Kasumi-1 (cell line): ENCODE measurements at places on chromosomes 12 and 14.

GRCh38 chr14:71113376-71113775, 206.1 kb downstream of the PCNX1 start:
- DNase-seq = no peak

- DNase-seq = no peak
These were observed 29.7 kb downstream of the RAD9B start for GRCh38 chr12:110531741-110532333.

DNA sequence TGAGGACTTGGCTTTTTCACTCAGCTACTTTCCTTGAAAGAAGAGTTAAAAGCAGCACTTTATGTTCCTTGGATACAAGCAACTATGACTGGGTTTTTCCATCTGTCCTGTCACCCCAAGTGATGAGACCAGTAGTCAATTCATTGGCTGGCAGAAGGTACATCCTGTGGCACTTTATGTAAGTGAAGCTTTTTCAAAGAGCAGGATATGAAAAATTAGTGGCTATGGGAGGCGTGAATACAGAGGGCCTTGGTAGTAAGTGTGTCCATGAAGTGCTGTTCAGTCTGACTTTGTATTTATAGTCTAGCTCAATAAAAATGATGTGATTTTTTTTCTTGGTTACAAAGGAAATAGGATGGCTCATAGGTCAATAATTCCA, 68.8 kb downstream of the DRAM1 start:
- no peak for DNase-seq

GRCh38 chr14:62689733-62690132, 355.5 kb downstream of the KCNH5 start:
- no peak for DNase-seq

DNA sequence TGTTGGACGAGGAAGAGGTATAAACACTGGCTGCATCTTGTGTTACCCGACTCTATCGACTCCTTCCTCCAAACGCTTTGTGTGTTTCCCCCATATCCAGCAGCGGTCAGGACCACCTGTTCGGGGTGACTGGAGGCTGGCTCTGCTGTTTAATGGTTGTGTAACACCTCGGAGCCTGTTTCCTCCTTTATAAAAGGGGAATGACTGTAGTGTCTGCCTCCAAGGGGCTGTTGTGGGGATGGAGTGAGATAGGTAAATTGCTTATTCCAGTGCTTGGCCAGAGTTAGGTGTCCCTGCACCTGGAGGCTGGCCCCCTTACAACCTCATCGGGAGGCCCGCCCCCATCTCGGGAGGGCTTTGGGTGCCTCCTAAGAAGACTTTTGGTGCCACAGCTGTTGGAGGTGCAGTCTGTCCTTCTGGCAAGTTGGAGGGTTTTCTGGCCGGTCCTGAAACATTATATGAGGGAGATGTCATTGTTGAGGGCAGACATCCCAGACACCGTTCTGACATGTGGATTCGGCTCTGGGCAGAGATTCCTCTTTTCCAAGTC, 1.1 kb downstream of the MLXIP start:
- peak; percentile 41 for DNase-seq

- no peak for DNase-seq
These were observed 8.6 kb downstream of the SETD1B start for GRCh38 chr12:121812320-121812871.

- no peak for DNase-seq
These were observed 11.7 kb upstream of the ITGB7 start for GRCh38 chr12:53218551-53219291.

GRCh38 chr14:93971635-93972027, 4.7 kb downstream of the ASB2 start:
- DNase-seq = no peak

- DNase-seq = no peak
These were observed 42.4 kb downstream of the NUAK1 start for GRCh38 chr12:106096376-106096775.

DNA sequence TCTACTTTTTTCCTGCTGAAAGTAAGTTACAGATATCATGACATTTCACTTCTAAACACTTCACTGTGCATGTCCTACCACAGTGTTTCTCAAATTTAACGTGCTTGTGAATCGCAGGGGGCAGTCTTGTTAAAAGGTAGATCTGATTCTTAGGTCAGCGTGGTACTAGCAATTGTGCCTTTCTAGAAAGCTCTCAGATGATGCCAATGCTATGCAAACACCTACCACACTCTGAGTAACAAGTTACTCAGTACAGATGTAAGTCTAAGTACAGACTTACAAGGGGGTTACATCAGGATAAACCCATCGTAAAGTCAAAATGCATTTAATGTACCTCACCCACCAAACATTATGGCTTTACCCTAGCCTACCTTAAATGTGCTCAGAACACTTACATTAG, 22.4 kb downstream of the TM7SF3 start:
- DNase-seq = no peak

DNA sequence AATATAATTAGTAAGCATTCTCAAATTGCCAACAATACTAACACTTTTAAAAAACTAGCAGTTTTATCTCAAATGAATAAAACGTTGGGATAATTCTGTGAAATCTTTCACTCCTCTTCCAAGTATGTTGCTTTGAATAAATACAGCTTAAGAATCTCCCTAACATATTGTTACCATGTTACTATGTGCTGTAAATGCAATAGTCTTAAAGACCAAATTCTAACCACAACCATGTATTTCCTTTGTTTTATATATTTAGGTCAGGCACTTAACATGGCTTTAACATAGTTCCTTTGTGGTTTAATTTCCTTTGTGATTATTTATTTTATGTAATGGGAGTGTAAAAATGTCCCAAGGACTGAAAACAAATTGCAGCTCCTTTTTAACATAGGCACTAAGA, 33.9 kb upstream of the CCDC91 start:
- no peak for DNase-seq

GRCh38 chr14:91418387-91419043, 895 bp upstream of the CCDC88C start:
- DNase-seq = peak; percentile 72

GRCh38 chr12:93832131-93832530, 155.0 kb downstream of the CRADD start:
- DNase-seq = no peak

DNA sequence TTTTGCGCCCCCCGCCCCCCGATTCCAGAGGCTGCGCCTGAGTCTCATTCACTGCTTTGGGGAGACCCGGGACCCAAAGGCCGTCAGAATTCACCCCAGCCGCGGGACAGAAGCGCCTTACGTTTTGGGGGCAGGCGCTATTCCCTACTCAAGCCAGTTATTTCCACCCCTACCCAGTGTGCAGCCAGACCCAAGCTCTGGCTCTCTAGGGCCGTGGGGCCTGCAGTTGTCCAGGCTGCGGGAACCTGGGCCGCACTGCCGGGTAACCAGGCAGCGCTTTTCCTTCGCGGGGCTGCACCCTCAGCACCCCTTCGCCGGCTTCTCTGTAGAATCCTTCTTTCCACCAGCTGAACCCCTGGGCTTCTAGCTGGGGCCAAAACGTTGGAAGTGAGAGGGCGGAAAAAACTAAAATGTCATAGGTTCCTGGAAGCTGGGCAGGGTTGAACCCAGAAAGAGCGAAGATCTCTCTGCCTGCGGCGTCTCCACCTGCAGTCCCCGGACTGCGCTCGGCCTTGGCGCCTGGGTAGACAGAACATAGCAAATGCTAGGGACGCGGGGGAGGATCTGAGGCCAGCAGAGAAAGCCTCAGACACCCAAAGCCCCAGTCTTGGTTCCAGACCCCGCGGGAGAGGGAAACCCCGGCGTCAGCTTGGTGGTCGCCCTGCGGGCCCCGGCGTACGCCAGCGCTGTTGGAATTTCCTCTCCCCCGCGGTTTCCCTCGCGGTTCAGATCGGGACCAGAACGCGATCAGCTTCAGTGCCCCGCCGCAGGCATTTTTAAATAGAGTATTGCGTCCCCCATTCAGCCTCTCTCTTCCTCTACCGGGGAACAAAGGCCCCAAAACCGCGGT, 18.3 kb downstream of the TBX3 start:
- no peak for DNase-seq

DNA sequence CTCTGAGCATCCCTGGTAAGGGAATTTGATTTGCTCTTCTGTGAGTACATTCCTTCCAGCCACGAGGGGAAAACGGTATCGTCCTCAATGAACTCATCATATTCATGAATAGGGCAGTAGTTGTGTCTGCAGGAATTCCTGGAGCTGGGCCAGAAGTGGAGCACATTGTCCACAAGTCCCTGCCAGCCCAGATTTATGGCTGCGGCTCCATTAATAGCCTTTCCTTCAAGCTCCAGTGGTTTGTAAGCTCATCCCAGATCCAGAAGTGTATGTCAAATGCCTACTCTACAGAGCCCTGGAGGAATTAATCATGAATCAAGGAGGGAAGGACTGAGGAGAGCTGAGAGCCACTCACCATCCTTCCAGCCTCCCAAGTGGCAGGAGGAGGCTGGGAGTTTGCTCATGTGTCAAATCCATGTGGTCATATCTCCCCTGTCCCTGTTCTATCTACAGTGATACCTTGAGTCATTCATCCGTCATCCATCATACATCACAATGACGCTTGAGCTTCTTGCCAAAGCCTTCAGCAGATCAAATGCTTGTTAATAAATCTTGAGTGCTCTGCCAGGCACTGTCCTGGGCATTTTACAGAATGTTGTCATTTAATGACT, 65.5 kb downstream of the SVOP start:
- no peak for DNase-seq
